ENCODE measurements at places on chromosomes 6 and 20.

DNA sequence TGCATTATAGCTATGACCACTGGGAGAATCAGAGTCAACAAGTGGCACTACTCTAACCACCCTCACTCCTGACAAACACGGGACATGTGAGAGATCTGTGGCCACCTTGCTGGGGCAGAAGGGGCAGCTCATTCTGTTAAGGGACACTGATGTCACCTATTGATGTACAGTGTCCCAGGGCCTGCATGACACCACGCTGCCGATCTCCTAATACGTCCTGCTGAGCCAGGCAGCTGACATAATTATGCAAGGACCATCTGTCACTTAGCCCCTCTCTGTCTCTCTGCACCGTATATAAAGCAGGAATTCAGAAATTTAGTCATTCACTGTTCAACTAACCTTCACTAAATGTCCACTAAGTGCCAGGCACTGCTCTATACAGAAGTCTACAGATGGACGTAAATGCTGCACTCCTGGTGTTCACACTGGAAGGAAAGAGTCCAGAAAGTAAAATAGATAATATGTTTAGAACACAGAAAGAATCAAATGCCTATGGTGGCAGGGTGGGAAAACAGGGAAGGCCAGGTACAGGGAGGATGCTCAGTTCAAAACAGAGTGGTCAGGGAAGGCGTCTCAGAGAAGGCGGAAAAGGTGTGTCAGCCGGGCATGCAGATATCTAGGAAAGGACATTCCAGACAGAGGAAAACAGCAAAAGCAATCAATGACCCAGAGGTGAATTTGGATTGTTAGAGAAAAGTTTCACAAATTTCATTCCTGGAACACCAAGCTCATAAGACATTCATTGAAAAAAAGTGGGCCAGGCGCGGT is 173.8 kb downstream of the ZNF217 start:
- DNase-seq = no peak

GRCh38 chr6:118918329-118918725 is 16.6 kb downstream of the MCM9 start:
- DNase-seq = no peak

DNA sequence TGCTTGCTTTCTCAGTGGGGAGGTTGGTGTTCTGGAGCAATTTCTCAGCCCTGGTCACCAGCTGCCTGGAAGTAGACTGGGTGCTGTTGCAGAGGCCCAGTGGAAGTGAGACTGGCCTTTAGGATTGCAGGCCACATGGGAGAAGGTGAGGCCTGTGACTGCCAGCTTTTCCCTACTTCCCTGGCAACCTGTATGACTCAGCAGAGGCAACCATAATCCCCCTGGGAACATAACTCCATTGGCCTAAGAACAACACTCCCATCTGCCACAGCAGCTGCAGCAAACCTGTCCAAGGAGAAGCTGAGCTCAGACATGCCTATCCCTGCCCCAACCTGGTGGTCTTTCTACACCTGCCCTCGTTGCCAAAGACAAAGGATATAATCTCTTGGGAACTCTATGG is 473.5 kb upstream of the SPTLC3 start:
- no peak for DNase-seq

- DNase-seq = no peak
Observed at GRCh38 chr6:79600812-79601609, 30.1 kb upstream of the SH3BGRL2 start.

GRCh38 chr20:33113387-33113908 is 34.0 kb downstream of the BPIFB4 start:
- no peak for DNase-seq

Data from COR-L47 (cell line).